ENCODE measurements at places on chromosomes 3 and 15.
A peak's percentile ranks its signal among the peaks of the same experiment; 100 is the strongest.

DNA sequence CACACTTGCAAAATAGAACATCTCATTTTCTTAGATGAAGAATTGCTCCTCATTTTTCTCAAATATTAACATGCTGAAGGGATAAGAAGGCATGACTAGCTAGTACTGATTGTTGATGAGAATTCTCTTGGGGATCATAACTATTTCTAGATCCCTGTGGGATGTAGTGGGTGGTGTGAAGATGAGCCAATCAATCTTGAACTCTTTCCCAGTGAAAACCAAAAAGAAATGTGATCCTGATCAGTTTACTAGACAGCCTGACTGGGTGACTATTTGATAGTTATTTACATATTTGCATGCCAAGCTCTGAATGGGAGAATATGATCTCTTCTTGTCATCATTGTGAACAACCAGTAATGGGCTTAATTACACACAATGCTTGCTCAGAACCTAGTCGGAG lies 63.7 kb downstream of the ZIC1 start:
- no peaks in the 10 kb centered on the region for H3K27me3 ChIP-seq
- H3K4me1 ChIP-seq, result no peaks in the 10 kb centered on the region
- no peak overlapping the region for H3K4me3 ChIP-seq
- no peak for DNase-seq
- no peaks in the 10 kb centered on the region for H3K36me3 ChIP-seq

DNA sequence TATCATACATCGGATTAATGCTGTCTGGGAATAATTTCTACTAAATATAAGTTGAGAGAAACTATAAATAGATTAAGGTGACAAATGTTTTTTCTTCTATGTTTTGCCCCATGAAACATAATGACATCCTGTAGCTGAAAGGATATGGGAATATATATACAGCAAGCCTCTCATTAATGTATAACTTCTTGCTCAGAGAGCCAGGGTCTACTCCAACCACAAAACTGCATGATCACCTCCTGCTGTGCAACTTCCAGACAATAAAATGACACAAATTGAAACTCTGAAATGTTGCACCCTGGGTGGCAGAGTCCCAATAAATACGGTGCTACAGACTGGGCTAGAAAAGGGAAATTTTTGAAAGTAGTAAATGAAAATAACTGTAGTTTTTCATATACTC lies 571.9 kb upstream of the CBLB start:
- H3K27me3 ChIP-seq, result no peaks in the 10 kb centered on the region
- H3K36me3 ChIP-seq, result no peaks in the 10 kb centered on the region
- no peak for DNase-seq
- H3K4me3 ChIP-seq, result no peak overlapping the region
- no peaks in the 10 kb centered on the region for H3K4me1 ChIP-seq

GRCh38 chr15:89346516-89347231 lies 12.1 kb upstream of the POLG start:
- H3K4me3 ChIP-seq, result no peak overlapping the region
- no peak for DNase-seq
- no peaks in the 10 kb centered on the region for H3K36me3 ChIP-seq
- no peaks in the 10 kb centered on the region for H3K27me3 ChIP-seq
- no peak overlapping the region for H3K27ac ChIP-seq

- H3K36me3 ChIP-seq, result no peaks in the 10 kb centered on the region
- no peak for DNase-seq
- H3K4me3 ChIP-seq, result no peak overlapping the region
- no peak overlapping the region for H3K27ac ChIP-seq
- H3K4me1 ChIP-seq, result no peaks in the 10 kb centered on the region
- no peaks in the 10 kb centered on the region for H3K27me3 ChIP-seq
These were observed 57.4 kb upstream of the ICE2 start for GRCh38 chr15:60536314-60536713.

DNA sequence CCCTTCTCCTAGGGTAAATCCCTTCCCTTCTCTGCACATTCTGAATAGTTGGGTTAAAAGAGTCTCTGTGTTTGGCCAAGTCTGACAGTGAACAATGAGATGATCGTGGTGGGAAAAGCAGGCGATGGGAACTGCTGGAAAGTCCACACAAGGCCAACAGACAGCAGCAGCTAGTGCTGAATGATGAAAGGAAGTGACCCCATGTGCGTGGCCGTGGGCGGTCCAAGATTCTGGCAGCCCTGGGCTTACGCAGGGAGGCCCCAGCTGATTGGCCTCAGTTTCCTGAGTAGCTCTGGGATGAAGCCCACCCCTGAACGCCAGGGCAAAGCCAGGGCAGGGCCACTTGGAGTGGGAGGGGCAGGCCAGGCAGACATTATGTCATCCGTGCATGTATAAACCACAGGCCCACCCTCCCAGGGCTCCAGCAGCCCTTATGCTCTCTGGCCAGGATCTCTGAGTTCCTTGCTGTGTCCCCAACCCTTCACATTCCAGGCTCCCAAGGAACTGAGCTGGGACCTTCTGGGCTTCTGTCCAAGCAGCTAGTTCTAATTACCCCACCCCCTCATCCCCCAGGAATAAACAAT lies 57.8 kb downstream of the CDC25A start:
- H3K27me3 ChIP-seq, result no peaks in the 10 kb centered on the region
- H3K36me3 ChIP-seq, result no peaks in the 10 kb centered on the region
- no peak overlapping the region for H3K4me3 ChIP-seq
- peak overlapping the region; percentile 52 for H3K27ac ChIP-seq
- peaks cover 5% of the 10 kb centered on the region for H3K4me1 ChIP-seq

GRCh38 chr15:28123408-28124023 lies 24.4 kb upstream of the OCA2 start:
- DNase-seq, result peak; percentile 91
- peaks cover 34% of the 10 kb centered on the region for H3K36me3 ChIP-seq
- no peak overlapping the region for H3K4me3 ChIP-seq
- H3K27me3 ChIP-seq, result no peaks in the 10 kb centered on the region

- DNase-seq, result no peak
- no peaks in the 10 kb centered on the region for H3K27me3 ChIP-seq
- no peak overlapping the region for H3K27ac ChIP-seq
- no peaks in the 10 kb centered on the region for H3K4me1 ChIP-seq
- no peaks in the 10 kb centered on the region for H3K36me3 ChIP-seq
These were observed 88.8 kb upstream of the HES1 start for GRCh38 chr3:194046995-194047645.

- DNase-seq, result no peak
- H3K4me3 ChIP-seq, result no peak overlapping the region
- no peak overlapping the region for H3K27ac ChIP-seq
- H3K27me3 ChIP-seq, result no peaks in the 10 kb centered on the region
These were observed 13.7 kb downstream of the FAM107A start for GRCh38 chr3:58563386-58564035.

GRCh38 chr3:4643904-4644547 lies 150.9 kb downstream of the ITPR1 start:
- H3K27me3 ChIP-seq, result no peaks in the 10 kb centered on the region
- no peak for DNase-seq
- H3K27ac ChIP-seq, result no peak overlapping the region
- peaks cover 2% of the 10 kb centered on the region for H3K36me3 ChIP-seq

- no peaks in the 10 kb centered on the region for H3K27me3 ChIP-seq
- DNase-seq, result no peak
- no peaks in the 10 kb centered on the region for H3K36me3 ChIP-seq
- H3K4me3 ChIP-seq, result no peak overlapping the region
- H3K27ac ChIP-seq, result no peak overlapping the region
These were observed 74.2 kb downstream of the CRTC3 start for GRCh38 chr15:90603893-90604292.

DNA sequence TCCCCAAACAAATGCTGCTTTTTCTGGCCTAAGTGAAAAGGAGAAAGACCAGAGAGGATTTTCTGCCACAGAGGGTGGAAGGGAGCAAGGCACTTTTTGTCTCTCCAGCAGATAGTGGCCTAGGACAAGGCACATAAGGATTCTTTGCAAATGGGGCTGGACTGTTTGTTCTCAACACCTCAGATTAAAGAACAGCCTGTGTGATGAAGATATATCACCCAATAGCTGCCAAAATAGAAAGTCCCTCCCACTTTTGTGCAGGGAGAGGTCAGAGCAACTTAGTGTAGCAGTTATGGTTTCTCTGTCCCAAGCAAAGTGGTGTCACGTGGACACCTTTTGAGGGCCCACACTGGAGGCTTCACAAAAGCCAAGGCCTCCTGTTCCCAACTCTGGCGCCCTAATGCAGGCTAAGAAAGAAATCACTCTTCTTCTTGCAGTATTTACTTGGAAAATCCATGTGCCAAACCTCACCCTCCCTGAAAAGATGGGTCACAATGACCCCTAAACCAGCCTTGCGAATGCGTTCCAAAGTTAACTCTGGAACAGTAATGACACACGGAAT lies 84.9 kb downstream of the LRIG1 start:
- no peak overlapping the region for H3K27ac ChIP-seq
- DNase-seq, result no peak
- H3K4me3 ChIP-seq, result no peak overlapping the region
- H3K36me3 ChIP-seq, result peaks cover 5% of the 10 kb centered on the region
- H3K4me1 ChIP-seq, result no peaks in the 10 kb centered on the region

GRCh38 chr3:116408473-116408872 lies 36.8 kb downstream of the LSAMP start:
- no peaks in the 10 kb centered on the region for H3K36me3 ChIP-seq
- no peak overlapping the region for H3K27ac ChIP-seq

GRCh38 chr3:171116365-171116764 lies 89.8 kb upstream of the SLC2A2 start:
- H3K4me3 ChIP-seq, result no peak overlapping the region
- no peak overlapping the region for H3K27ac ChIP-seq
- H3K36me3 ChIP-seq, result no peaks in the 10 kb centered on the region
- H3K27me3 ChIP-seq, result no peaks in the 10 kb centered on the region
- no peaks in the 10 kb centered on the region for H3K4me1 ChIP-seq
